Right kidney (tissue), 9 donors: ENCODE measurements at places on chromosomes 2 and 18.
A peak's percentile ranks its signal among the peaks of the same experiment; 100 is the strongest.

- DNase-seq: no peak
Measured at GRCh38 chr2:239109041-239109927, 261.4 kb downstream of the TWIST2 start.

- DNase-seq: no peak
Measured at GRCh38 chr2:68806511-68807109, 64.6 kb downstream of the BMP10 start.

- no peak for DNase-seq
Measured at GRCh38 chr2:218419630-218420216, 800 bp downstream of the VIL1 start.

- DNase-seq: no peak
Measured at GRCh38 chr2:19559596-19560240, 201.3 kb upstream of the OSR1 start.

- no peak for DNase-seq
Measured at GRCh38 chr2:204144492-204144891, 207.9 kb downstream of the ICOS start.

GRCh38 chr2:189698020-189698887 lies 23.8 kb downstream of the ANKAR start:
- DNase-seq: peak; percentile 16

- no peak for DNase-seq
Measured at GRCh38 chr2:173370198-173370597, 15.5 kb downstream of the CDCA7 start.

DNA sequence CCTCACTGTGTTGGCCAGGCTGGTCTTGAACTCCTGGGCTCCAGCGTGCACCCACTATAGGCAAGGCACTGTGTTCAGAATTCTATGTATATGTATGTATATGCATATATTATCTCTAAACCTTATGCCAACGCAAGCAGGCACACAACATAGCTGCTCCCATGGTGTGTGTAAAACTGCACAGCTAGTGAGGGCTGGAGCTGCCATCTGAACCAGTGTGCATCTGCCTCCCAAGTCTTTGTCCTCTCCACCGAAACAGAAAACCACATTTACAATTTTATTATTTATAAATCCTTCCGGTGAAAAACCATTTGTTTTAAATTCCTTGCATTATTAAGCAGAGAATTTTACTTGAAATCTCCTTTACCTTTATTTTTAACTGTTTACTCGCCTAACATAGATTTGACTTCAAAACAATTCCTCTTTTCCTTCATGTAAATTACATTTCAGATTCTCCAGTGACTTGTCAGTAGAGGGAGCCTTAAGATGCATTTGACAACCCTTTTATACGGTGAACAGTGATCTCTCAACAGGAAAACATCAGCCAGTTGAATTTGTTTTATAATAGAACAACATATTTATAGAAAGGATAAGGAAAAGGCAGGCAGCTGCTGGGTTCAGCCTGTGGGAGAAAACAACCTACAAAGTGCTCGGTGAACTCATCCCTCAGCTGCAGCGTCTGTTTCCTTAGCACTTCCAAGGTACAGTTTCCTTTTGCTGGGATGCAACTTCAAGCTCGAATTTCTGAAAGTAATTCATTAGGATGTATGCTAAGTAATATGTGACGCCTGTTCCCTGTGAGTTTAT lies 101.2 kb downstream of the MYT1L start:
- DNase-seq: no peak

DNA sequence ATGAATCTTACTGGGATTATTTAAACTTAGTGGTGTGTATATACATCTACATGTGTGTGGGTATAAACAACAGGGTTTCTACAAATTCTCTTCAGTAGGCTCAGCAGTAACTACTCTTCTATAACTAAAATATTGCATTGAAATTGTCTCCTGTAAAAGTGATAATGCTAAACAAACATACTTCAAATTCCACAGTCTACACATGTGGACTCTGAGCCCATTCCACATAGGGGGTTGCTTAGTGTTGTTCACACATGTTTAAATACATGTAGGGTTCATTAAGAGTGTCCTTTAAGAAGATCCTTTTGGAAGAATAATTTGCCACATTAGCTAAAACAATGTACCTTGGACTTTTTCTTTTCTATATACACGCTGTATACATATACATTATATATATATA lies 152.8 kb upstream of the VRK2 start:
- DNase-seq: no peak

- DNase-seq: no peak
Measured at GRCh38 chr18:50616484-50617048, 56.7 kb downstream of the MAPK4 start.

GRCh38 chr2:120091436-120091835 lies 78.6 kb downstream of the EPB41L5 start:
- no peak for DNase-seq

DNA sequence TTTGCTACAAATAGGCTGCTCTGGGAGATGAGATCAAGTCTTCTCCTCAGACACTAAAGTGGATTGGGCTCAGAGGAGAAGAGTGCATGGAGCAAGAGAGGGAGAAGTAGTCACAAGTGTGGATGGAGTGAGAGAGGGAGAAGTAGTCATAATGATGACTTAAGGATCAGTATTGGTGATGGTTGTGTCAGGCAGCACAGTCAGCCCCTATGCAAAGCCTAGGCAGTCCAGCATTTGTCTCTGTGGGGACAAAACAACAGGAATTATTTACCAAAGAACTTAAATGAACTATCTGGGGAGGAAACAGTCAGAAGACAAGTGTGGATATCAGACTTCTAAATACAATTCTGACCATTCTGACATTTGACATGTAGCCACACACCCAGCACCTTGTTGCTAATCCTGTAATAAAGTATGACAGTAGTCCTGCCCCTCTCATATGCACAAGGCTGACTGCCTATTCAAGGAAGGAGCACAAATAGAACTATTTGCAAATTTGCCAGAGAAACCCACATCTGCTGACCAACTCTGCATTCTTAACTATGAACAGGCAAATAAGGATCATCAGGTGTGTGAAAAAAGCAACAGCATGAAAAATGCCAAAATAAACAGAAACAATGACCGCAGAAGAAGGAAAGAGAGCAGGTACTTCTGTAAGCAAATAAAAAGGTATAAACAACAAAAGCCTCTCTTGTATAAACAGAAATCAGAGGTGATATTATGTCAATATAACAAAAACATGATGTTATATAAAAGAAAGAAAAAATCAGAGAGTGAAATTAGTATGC lies 1597.9 kb upstream of the ACVR2A start:
- no peak for DNase-seq

GRCh38 chr2:66431274-66431642 lies 3.7 kb upstream of the MEIS1 start:
- no peak for DNase-seq
